ENCODE measurements at places on chromosomes 4 and X.

- no peak for DNase-seq
Measured at GRCh38 chr4:122047456-122048425, 95.9 kb upstream of the TRPC3 start.

DNA sequence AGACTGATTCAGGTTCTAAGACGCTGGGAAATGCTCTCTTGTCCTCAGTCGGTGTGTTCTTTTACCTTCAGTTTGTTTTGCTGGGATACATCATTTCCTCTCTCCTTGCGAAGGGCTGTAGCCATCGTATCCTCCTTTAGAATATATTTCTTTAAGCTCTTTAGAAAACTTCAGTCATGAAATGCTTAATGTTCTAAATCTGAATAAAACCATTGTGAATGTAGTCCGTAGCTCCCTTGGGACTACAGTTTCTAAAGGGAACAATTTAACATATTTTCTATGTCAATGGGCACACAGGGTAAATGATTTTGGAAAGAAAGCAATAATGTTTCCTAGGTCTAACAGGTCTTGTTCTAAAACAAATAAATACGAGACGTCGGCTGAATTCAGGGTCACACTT lies 40.6 kb downstream of the STOX2 start:
- DNase-seq: no peak

DNA sequence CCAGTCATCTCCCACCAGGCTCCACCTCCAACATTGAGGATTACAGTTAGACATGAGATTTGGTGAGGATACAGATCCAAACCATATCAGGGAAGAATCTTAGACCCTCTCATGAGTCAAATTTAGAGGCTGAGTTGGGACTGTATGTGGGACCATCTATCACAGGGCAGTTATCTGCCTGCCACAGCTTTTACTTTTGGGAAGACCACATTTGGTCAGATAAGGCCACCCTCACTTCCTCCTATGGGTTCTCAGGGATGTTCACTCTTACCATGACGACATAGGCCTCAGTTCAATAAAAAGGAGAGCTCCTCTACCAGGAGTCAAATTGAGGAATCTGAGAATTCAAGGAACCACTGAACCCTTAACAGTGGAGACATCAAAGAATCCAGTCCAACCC lies 2.1 kb downstream of the MAGEB2 start:
- DNase-seq: no peak

DNA sequence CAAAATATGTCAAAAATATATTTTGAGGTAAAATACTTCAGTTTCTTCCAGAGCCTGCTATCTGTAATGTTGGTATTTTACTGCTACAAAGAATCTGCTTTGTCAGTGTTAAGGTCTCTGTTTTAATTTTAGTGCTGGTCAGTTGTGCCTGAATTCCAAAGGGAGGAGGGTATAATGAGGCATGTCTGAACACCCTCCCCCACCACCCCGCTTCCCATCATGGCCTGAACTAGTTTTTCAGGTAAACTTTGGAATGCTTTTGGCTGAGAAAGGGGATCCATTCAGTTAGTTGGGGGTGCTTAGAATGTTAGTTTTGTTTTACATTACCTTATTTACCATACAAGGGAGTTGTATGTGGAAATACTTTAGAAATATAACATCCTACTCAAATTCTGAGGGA lies 158.5 kb downstream of the MID1IP1 start:
- DNase-seq: no peak

- no peak for DNase-seq
Measured at GRCh38 chr4:113607998-113608397, 153.5 kb downstream of the CAMK2D start.
